HuH-7.5 (cell line): ENCODE measurements at places on chromosomes 1 and 21.

DNA sequence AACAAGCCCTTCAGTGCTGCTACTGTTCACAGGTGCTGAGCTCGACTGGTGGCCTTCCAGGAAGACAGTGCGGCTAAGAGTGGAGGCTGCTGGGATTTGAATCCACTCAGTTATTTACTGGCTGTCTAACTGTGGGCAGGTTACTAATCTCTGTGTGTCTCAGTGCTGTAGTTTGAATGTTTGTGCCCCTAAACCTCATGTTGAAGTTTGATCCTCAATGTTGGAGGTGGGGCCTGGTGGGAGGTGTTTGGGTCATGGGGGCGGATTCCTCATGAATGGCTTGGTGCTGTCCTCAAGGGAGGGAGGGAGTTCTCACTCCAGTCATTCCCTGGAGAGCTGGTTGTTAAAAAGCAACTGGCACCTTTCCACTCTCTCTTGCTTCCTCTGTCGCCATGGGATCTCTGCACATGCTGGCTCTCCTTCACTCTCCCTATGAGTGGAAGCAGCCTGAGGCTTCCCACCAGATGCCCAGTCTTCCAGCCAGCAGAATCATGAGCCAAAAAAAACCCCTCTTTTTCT is 334.8 kb downstream of the RPS6KC1 start:
- no peak for DNase-seq

GRCh38 chr1:184061396-184062003 is 10.0 kb downstream of the TSEN15 start:
- no peak for DNase-seq

GRCh38 chr1:190935925-190936324 is 458.3 kb upstream of the BRINP3 start:
- no peak for DNase-seq

DNA sequence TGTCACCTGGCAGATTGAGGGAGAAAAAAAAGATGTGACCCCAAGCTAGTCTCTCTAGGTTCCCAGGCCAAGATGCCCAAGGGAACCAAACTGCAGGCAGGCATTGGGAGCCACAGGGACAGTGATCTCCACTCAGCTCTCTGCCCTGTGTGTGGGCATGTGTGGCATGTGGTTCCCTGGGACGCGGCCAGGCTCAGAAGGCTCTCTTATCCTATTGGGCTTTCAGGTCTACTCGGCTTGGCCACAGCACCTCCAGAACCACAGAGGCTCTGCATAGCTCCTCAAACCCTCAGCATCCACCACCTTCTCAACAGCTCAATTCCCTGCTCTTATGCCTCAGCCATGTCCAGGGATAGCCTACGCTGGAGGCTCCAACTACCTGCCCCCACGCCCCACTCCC is 22.0 kb downstream of the IQGAP3 start:
- DNase-seq, result no peak

DNA sequence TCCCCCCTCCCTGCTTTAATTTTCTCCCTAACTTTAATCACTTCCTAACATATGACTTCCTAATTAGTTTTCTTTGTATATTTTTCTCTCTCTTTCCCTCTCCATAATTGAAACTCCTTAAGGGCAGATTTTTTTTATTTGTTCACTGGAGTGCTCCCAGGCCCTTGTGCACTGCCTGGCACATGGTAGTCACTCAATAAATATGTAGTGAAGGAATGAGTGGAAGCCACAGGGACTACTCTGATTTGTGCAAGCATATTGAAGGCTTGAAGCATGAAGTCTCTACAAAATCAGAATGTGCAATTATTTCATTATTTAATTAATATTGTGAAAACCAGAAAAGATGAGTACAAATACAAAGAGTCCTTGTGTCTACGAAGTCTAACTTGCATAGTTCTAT is 41.5 kb downstream of the SNX7 start:
- no peak for DNase-seq

DNA sequence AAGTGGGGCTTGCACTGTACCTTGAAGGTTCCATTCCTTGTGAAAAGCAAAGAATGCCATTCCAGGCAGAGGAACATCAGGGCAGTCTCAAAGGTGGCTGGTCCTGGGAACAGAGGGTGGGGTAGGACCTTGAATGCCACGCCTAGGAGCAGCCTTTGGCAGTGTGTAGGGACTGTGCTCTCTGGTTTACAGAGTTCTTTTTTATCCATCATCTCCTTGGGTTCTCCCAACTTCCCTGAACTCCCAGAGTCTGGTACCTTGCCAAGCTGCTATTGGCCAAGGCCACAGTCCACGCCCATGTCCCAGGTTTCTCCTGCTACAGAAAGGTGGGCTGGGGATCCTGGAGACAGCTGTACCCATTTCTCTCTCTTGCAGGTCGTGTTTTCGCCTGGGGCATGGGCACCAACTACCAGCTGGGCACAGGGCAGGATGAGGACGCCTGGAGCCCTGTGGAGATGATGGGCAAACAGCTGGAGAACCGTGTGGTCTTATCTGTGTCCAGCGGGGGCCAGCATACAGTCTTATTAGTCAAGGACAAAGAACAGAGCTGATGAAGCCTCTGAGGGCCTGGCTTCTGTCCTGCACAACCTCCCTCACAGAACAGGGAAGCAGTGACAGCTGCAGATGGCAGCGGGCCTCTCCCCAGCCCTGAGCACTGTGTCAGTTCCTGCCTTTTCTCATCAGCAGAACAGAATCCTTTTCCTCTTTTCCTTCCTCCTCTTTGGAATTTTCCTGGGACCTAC is 15.3 kb upstream of the TRNAU1AP start:
- DNase-seq, result no peak

- no peak for DNase-seq
Measured at GRCh38 chr1:26281091-26281958, 1.4 kb downstream of the SH3BGRL3 start.
